ENCODE measurements at places on chromosomes 2 and 18. TPM values are rescaled to one million over a fixed set of nuclear protein-coding genes. Genes with fewer than 3 reads are reported as not detected.

ALKAL2 gene
- total RNA-seq: 0.63 TPM

YIPF4 gene
- total RNA-seq: 31.6 TPM

REG1A gene
- not detected for total RNA-seq

GALNT5 gene
- 0.20 TPM for total RNA-seq

KIF5C gene
- 63.3 TPM for total RNA-seq

CCDC88A gene
- 129 TPM for total RNA-seq

GRCh38 chr2:178211943-178212342 lies 17.6 kb downstream of the OSBPL6 start:
- peak; percentile 9 for DNase-seq

GRCh38 chr18:62329691-62330454 lies 4.8 kb downstream of the TNFRSF11A start:
- DNase-seq: no peak

GRCh38 chr2:149601141-149601796 lies 13.7 kb upstream of the MMADHC start:
- no peak for DNase-seq

DNA sequence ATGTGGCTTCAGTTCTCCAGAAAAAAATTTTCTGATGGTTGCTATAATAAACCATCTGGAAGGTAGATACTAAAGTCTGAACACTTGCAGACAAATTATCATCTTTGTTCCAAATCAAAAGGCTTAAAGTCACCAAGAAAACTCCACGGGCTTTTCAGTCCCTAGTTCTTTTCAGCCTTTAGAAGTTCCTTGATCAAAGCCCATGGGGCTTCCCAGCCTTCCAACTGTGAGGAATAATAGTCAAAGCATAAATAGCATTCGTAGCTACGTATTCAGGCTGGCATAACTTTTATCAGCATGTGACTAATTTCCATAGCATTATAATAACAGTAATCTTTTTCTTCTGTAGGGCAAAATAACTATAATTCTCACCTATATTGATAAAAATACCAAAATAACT lies 13.9 kb downstream of the SCG2 start:
- no peak for DNase-seq

- no peak for DNase-seq
These were observed 14.8 kb upstream of the MTERF4 start for GRCh38 chr2:241116606-241117560.

DNA sequence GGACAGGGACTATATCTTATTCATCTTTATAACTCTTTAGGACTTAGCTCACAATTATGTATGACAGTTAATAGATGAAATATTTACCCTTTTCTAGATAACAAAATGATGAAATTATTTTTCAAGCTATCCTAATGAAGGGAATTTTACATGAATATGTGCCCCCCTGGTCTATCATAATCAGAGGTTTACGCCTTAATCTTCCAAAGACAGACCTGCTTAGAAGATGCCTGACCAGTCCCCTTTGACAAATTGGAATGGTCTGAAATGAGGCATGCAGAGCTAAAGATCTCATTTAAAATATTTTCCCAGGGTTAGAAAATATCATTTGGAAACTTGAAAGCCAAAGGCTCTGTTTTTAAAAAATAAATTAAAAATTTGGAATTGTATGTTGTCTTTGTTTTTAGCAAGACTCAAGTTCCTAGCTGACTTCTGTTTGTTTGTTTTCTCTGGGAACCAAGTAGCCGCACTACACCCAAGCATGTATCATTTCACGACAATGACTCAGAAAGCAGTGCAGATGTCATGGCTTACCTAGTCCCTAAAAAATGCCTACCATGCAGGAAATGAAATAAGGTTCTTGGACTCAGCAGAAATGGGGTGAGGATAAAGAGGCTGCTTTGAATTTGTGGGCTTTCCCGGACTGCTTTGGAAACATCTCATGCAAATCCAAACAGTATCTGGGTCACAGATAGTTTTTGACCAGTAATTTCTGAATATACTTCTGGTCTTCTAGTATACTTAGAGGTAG lies 162.1 kb downstream of the ZEB2 start:
- DNase-seq: no peak

GRCh38 chr2:103293067-103293741 lies 531.4 kb downstream of the TMEM182 start:
- no peak for DNase-seq

GRCh38 chr18:22684268-22684667 lies 248.9 kb upstream of the RBBP8 start:
- no peak for DNase-seq
